ENCODE measurements at places on chromosomes 13 and 19.

DNA sequence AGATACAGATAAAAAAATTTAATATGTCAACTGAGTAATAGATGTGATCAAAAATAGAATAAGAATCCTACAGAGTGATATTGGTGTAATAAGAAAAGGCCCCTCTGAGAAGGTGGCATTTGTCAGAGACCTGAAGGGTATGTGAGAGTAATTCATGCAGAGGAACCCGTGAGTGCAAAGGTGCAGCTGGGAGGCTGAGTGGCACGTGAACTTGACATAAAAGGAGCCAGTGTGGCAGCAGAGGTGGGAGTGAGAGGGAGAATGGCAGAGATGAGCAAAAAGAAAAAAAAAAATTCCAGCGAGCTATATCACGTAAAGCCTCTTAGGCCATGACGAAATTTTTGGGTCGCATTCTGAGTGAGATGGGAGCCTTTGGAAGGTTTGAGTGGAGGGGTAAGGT is 588.9 kb downstream of the KCTD12 start:
- ATAC-seq = no peak

DNA sequence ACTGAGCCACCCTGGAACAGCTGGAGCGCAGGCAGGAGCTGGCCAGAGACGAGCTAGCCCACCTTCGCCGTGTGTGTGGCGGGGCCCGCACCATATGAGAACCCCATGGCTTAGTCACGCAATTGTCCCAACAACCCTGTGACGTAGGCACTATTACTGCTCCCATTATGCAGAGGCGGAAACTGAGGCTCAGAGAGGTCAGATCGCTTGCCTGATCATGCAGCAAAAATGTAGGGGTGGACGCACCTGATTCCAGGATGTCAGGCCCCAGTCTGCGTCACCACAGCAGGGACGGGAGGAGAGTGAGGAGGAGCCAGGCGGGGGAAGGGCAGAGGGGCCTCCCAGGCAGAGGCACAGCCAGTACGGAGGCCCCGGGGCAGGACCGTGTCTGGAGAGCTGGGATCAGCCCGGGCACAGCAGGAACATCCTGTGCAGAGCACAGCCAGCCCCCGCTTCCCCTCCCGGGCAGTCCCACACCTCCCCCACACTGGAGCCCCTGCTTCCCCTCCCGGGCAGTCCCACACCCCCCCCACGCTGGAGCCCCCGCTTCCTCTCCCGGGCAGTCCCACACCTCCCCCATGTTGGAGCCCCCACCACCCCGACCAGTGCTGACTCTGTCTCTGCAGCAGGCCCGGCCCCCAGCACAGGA is 16.7 kb downstream of the PIP5K1C start:
- no peak for ATAC-seq

DNA sequence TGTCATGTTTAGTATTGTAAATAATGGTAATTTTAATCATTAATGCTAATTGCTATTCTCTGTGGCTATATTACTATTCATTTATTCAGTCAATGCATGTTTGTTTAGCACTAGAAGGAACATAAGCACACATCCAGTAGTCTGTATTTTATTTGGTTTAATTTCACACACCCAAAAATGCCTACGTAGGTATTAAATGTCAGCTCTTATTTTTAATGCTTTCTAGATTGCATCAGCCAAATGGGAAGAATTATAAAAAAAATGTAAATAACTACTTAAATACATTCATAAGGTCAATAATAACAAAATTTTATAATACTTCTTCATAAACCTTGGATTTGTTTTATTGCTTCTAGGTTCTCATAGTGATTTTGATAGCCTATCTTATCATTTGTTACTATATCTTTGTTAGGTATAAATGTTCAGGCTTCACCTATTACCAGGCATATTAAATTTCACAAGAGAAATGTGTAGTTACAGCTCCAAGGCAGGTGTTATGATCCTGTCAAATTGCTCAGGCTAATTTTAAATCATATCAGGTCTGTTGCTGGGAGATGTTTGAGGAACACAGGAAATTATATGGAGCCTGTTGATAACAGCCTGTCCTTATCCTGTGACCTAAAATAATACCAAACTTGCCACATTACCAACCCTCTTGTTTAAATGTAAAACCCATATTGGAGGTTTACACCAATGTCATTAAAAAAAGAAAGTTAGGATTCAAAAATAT is 34.4 kb downstream of the ITGBL1 start:
- ATAC-seq = peak; percentile 79

GRCh38 chr13:23159205-23159759 is 21.5 kb upstream of the SGCG start:
- peak; percentile 63 for ATAC-seq

DNA sequence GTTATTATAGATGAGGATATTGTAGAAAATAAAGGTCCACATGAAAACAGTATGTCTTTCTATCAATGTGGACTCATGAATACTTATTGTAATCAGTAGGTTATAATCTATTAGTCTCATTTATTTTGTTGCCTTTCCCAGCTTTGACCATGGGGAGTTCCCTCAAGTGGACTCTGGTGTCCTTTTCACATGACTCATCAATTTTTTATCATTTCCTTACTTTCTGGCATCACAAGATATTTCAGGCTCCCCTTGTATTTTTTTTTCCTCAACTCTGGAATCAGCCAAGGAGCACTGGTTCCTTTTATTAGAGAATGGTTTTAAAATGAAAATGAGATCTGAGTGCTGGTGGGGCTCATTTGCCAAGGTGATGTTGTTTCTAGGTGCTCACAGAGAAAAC is 63.4 kb upstream of the DIAPH3 start:
- ATAC-seq = peak; percentile 33
